ENCODE measurements at places on chromosomes 2 and 18. TPM values are rescaled to one million over a fixed set of nuclear protein-coding genes. Genes with fewer than 3 reads are reported as not detected.

- no peak for DNase-seq
These were observed 76.9 kb downstream of the NRXN1 start for GRCh38 chr2:50955081-50955480.

DNA sequence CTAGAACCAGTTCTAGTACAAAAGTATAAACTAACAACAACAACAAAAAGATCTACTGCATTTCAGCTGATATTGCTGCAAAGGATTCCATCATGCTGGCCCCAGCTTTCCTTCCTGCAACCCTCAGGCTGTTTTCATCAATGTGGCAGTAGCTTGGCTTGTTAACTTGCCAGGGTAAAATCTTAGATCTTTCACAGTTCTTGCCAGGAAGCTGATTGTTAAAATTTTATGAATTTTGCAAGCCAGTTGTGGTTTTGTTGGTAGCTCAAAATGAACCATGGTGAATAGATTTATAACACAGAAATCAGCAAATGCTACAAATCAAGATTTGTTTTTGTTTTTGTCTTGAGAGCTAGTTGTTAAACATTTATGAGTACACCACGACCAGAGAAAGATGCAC lies 19.3 kb downstream of the CCDC178 start:
- no peak for DNase-seq

DNA sequence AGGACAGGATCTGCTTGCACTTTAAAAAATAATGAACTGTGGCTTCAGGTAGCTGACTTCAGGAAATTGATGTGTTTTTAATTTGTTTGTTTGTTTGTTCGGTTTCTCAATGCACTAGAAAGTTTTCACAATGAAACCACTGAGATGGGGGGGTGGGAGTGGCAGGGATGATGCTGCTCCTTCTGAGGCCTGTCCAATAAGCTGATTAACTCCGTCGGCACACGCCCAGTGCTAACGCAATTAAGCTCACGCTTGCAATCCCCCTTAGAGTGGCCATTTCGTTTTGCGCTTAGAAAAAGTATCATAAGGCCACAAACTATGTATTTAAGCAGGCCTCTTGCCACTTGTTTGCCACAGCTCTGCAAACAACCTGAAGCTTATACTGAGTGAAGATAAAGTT lies 12.5 kb upstream of the GPR39 start:
- no peak for DNase-seq

GRCh38 chr2:172698041-172698863 lies 37.4 kb upstream of the RAPGEF4 start:
- DNase-seq, result peak; percentile 54

- DNase-seq, result peak; percentile 14
These were observed 239.1 kb downstream of the ASXL3 start for GRCh38 chr18:33817096-33817495.

DNA sequence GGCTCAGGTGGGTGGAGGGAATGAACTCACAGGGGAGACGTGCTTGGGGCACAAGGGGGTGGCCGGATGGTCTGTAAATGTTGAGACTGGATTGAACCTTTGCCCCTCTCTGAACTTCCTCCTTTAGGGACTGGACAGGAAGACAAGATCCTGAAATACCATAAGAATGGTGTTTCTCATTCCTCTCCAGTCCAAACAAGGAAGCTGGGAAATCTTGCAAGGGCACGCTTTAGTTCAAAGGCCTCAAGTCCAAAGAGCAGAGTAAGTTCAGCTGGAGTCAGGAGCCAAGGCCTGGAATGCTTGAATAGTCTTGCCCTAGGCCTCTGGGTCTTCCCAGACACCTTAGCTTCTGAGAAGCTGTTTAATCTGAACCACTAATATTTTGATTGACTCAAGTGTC lies 52.4 kb upstream of the SIX3 start:
- DNase-seq, result no peak

DNA sequence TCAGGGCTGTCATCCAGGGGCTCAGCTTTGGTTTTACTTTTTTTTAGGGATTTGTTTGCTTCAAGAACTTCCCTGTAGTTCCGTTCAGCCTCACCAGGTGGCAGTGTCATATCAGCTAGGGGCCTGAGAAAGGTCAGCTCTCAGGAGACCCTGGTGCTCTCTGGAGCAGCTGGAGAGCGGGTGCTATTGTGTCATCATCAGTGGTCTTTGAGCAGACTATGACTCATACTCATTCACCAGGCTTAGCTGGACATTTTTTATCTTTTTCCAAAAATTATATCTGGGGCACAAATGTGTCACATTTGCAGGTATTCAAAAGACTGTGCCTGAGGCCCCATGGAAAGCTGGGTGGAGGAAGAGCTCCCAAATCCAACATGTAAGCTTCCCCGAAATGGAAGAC lies 24.4 kb downstream of the ZNF892 start:
- peak; percentile 31 for DNase-seq

- DNase-seq, result no peak
These were observed 78.7 kb downstream of the HS1BP3 start for GRCh38 chr2:20572221-20572620.

DNA sequence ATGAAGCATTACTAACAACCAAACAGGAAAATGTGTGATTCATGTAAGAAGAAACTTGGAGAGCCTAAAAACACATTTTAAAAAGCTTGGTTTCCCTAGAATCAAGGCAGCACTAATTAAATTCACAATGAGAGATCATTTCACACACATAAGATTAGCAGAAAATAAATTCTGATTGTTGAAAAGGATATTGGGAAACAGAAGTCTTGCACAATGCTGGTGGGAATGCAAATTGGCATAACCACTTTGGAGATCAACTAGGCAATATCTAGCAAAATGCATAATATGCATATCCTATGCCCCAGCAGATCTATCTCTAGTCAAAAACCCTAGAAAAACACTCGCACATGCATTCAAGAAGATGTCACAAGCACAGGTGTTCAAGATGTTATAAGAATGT lies 75.3 kb upstream of the SIX3 start:
- no peak for DNase-seq

- DNase-seq, result no peak
These were observed 59.0 kb downstream of the MOGAT1 start for GRCh38 chr2:222730366-222730999.

DNA sequence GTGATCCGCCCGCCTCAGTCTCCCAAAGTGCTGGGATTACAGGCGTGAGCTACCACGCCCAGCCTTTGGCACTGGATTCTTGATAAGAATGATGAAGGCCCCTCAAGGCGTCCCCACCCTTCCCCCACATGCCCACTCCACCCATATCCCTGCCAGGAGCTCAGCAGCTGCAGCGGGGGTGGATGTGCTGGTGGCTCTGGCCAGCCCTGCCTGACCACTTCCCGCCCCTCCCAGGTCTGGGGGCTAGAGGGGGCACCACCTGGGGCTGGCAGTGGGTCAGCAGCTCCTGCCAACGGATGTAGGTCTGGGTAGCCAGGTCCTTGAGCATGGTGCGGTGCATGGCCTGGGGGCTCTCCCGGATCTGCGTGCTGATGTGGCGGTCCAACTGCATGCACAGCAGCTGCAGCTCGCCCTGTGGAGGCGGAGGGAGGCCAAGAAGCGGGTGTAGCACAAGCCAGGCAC lies 7.8 kb upstream of the SEMA4C start:
- no peak for DNase-seq

GRCh38 chr2:206164261-206164862 lies 4.7 kb downstream of the EEF1B2 start:
- no peak for DNase-seq

GRCh38 chr2:102025016-102025501 lies 33.3 kb downstream of the IL1R2 start:
- DNase-seq, result no peak

DNA sequence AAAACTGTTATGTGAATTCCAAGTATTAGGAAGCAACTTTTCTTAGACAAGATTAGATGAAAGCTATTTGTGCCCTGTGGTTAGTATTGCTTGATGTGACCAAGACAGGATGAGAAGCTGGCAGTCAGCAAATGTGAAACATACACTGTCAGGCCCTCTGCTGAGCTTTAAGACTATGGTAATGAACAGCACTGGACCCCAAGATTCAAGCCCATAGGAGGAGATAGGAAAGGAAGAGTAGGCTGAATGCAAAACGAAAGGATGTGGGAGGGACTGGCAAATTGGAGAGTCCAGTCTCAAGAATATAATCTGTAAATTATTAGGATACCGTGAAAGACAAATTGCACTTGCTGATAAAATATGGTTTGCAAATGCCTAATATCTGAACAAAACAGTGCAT lies 16.4 kb downstream of the BZW1 start:
- DNase-seq, result no peak

DNA sequence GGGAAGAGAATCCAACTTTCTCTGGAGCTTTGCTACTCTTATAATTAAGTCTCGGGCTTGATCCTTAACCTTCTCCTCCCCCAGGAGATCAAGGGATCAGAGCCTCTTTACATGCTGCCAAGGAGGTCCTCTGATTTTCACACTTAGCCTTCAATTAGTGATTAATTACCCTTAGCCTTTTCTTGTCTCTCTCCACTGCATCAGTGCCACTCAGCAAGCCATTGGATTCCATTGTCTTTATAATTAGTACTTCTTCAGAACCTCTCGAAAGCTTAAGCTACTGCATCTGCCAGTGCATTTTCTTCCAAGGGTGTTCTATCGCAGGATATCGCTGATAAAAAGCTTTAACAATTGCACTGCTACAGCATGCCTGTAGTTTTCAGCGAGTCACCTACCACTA lies 477.0 kb upstream of the MEIS1 start:
- no peak for DNase-seq

DNA sequence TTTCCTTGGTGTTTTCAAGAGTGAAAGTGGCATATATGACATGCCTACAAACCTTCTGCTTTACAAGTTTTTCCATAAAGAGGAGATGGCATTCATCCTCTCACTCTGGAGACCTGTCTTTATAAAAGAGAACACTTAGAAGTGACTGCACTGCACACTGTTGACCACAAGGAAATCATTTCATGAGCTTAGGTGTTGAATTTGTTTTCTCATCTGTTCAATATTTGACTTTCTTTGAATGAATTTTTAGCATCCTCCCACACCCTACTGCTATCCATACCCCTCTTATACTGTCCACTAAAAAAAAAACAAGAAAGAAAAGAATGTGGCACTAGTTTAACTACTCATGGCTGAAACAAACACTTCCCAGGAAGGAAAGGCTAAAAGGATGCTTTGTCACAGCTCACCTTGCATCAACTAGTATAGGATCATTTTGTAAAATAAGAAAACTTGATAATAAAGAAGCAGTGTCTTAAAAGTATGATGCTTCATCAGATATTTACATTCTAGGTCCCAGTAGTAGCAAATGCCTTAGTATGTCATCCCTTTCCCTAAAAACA lies 83.0 kb downstream of the ACVR1 start:
- DNase-seq, result no peak

GRCh38 chr2:1132328-1132969 lies 181.8 kb downstream of the SNTG2 start:
- no peak for DNase-seq

DNA sequence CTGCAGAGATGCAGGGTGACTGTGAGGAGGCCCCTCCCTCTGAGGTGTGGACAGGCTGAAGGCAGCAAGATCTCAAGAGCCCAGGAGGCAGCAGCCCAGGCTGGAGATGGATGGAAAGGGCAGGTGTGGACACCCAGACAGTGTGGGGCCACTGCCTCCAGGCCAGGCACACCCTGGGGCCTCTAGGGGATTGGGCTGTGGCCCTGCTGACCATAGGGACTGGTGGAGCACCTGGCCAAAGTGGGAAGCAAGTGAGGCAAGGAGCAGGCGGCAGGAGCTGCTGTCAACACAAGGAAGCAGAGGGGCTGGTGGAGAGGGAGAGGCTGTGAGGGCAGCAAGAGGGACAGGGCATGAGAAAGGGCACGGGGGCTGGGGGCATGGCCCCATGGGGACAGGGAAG lies 10.8 kb downstream of the SNED1 start:
- no peak for DNase-seq

DNA sequence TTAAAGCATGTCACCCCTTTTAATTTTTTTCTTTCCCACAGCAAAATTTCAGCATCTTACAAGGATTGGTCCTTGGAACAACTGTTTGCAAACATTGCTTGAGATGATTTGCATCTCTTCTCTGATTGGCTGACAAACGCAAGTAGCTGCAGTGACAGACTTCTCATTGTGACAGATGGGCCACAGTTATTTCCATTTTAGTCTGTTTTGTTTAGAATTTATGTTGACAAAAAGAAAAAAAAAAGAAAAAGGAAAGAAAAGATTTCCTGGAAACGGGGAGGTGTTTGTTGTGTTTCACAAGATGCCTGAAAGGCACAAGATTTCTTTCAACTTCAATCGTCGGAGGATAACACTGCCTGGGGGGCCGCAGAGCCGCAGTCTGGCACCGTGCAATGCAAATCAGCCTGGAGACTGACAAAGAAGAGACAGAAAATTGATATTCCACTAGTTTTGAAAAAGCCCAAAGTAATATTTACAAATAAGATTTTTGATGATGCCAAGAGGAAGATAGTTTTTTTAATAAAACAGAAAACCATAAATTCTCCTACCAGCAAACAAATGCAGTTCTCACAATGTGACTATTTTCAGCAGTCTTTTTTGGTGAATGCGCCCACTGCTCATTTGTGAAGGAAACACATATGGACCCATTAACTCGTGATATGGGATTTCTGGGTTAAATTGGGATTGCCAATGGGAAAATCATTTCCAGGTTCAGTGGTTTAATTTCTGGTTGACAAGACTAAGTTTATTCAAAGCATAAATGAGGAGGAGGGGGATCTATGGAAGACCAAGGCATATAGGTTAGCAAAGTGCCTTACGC lies 296.2 kb upstream of the SMIM21 start:
- no peak for DNase-seq

GRCh38 chr2:26558271-26559043 lies 80.5 kb upstream of the OTOF start:
- DNase-seq, result no peak

DNA sequence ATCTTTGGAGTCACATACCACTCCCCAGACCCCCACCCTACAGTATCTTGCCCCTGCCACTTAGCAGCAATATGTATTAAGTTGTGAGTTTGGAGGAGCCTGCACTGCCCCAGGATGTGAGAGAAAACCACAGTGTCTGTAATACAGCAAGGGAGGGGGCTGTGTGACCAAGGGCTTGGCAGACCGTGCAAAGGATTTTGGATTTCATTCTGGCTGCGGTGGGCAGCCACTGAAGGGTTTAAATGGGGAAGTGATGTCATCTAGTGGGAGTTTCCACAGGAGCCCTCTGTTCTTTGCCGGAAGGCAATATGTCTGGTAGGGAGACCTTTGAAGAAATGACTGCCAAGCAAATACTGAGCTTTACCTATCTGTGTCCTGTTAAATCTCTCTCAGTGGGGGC lies 202.4 kb downstream of the FHOD3 start:
- no peak for DNase-seq

Gene SAG
- polyA plus RNA-seq, result not detected

Gene POTEJ
- polyA plus RNA-seq, result 0.02 TPM

Gene ERMN
- polyA plus RNA-seq, result not detected

Gene SLC8A1
- polyA plus RNA-seq, result 34.5 TPM

Gene PRKD3
- 12.7 TPM for polyA plus RNA-seq

Gene SERPINB12
- polyA plus RNA-seq, result not detected

Gene CNTNAP5
- polyA plus RNA-seq, result not detected

Gene OSBPL1A
- polyA plus RNA-seq, result 20.1 TPM
